Esophagus muscularis mucosa (tissue), 4 donors: ENCODE measurements at places on chromosomes 16 and 17. TPM values are rescaled to one million over a fixed set of nuclear protein-coding genes. Genes with fewer than 3 reads are reported as not detected.

DNA sequence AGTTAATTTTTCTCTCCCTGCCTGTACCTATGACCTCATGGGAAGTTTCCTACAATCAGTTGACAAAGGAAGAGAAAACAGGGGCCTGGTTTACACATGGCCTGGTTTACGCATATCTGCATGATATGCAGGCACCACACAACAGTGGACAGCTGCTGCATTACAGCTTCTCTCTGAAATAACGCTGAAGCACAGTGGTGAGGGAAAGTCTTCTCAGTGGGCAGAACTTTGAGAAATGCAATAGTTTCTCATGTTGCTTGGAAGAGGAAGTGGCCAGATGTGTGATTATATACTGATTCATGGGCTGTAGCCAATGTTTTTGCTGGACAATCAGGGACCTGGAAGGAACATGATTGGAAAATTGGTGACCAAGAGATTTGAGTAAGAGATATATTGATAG, 324.1 kb upstream of the GOT2 start:
- DNase-seq, result no peak

GRCh38 chr17:43810823-43811222, 22.1 kb downstream of the MPP3 start:
- no peak for DNase-seq

DNA sequence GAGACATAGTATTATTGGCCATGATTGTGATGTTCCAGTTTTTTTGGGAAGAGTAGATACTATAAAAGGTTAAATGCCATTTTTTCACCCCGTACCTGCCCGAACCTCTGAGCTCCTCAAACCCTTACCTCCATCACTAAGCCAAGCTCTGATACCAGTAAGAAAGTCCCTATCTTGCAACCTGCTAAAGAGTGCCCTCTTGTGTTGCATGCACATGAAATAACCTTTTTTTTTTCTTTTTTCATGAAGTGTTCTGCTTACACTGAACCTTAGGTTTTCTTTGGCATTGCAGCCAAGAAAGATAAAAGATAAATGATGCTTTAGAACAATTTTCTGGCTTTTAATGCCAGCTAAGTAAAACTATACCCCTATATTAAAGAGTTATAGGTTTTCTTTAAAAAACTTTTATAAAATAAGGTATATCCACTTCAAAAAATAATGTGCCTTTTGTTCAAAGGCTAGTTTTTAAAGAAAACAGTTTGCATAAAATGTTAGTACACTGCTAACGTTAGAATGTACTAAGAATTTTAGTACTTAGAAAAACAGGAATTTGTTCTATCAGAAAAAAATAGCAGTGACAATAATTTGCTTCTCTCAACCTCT, 295.3 kb upstream of the PMFBP1 start:
- DNase-seq, result no peak

Gene TNFRSF17
- not detected for total RNA-seq

Gene TLK2
- total RNA-seq, result 37.1 TPM
